RPMI7951 (cell line): ENCODE measurements at places on chromosomes 1 and 21. TPM values are rescaled to one million over a fixed set of nuclear protein-coding genes. Genes with fewer than 3 reads are reported as not detected.
A peak's percentile ranks its signal among the peaks of the same experiment; 100 is the strongest.

Gene NHLH1
- total RNA-seq = not detected in 2 replicates

GRCh38 chr1:31299365-31299764 is 2.5 kb downstream of the ZCCHC17 start:
- peak; percentile 29 for DNase-seq

DNA sequence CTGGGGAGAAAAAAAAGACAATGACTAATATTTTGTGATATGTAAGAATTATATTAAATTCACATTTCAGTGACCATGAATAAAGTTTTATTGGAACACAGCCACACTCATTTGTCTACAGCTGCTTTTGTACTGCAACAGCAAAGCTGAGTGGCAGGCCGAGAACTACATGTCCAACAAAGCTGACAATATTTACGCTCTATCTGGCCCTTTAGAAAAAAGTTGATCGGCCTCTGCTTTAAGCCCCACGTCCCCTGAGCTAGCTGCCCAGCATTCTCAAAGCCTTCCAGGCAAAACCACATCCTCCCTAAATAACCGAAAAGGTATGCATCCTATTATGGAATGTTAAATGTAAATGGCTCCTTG is 8.6 kb downstream of the SLC2A1 start:
- DNase-seq = peak; percentile 84

- no peak for DNase-seq
Measured at GRCh38 chr1:88276163-88276562, 407.9 kb upstream of the PKN2 start.

GRCh38 chr1:248111157-248111556 is 16.2 kb downstream of the OR2L13 start:
- DNase-seq = no peak

Gene B3GALT2
- total RNA-seq = 0.49 and 0.96 TPM in 2 replicates
